NCI-H1694 (cell line): ENCODE measurements at places on chromosomes 2 and 18.
A peak's percentile ranks its signal among the peaks of the same experiment; 100 is the strongest.

GRCh38 chr2:197852108-197852507 lies 47.7 kb downstream of the PLCL1 start:
- no peak for DNase-seq

DNA sequence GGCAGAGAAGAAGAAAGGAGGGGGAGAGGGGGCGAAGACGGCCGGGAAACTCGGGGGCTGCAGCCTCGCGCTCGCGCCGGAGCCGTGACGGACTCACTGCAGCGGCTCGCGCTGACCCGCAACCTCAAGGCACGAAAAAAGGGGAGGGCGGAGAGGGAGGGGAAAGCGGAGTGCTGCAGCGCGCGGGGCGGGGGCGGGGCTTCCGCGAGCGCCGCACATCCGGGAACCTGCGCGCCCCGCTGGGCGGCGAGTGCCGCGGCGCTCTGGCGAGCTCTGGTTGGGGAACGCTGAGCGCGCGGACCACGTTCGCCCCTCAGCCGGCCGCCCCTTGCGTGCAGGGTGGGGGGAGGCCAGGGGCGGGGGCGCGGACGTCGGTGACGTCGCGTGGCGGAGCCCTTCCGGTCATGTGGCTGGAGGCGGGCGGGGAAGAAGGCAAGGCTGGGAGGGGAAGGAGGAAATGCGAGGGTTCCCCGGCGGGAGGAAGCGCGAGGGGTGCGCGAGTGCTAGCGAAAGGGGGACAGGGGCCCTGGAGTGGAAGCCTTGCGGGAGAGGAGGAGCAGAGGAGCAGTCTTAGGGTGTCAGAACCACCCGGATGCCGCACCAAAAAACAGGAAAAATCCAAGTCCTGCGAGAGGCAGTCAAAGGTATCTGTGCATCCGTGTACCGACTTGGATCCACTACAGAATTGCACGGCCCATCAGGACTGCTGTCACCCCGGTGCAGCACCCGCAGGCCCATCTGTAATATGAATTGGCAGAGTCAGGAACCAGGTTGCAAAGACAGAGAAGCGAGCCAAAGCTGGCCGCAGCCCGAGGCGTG lies at the start of gene PPP3R1:
Gene PPP3R1 (minus strand): TSS at position 133 of the 819 bp plus-strand sequence. CDS start 405 bp downstream, outside the sequence.
- DNase-seq: peak; percentile 75

- DNase-seq: no peak
Observed at GRCh38 chr2:10006236-10007161, 36.9 kb upstream of the KLF11 start.

- no peak for DNase-seq
Observed at GRCh38 chr2:9707611-9708160, 76.9 kb upstream of the YWHAQ start.

GRCh38 chr2:240213476-240214421 lies 73.3 kb upstream of the OTOS start:
- no peak for DNase-seq

GRCh38 chr2:82819951-82820350 lies 1639.1 kb downstream of the SUCLG1 start:
- DNase-seq: no peak

DNA sequence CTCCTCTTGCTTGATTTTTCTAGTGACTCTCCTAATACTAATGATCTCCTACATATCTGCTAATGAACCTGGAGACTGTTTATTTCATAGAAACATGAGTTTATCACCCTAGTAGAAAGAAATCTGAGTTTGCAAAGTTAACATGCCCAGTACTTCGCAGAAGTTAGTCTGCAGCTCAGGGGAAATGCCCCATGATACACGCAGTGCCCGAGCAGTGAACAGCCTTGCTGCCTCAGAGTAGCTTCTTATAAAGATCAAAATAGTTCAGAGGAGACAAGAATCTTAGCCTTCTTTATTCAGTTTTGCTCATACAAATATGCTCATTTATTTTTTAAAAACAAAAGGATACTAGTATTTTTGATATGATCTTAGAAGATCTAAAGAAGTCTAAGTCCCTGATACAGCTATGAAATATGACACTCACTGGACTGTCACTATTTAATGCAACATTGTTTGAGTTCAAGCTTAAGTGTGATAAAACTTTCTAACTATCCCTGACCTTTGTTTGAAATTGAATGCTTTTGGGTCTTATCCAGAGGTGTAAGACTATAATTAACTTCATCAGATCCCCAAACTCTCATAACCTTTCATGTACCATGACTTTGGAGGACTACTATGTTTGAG lies 20.5 kb downstream of the FRZB start:
- no peak for DNase-seq

DNA sequence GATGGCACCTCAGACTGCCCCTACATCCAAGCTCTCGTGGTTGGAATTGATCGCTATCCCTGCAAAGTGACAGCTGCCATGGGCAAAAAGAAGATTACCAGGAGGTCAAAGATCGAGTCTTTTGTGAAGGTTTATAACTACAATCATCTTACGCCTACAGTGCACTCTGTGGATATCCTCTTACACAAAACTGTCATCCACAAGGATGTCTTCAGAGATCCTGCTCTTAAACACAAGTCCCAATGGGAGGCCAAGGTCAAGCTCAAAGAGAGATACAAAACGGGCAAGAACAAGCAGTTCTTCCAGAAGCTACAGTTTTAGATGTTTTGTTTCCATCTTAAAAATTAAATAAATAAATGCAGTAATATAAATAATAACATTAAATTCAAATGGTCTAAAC lies 45.4 kb downstream of the INO80D start:
- no peak for DNase-seq

DNA sequence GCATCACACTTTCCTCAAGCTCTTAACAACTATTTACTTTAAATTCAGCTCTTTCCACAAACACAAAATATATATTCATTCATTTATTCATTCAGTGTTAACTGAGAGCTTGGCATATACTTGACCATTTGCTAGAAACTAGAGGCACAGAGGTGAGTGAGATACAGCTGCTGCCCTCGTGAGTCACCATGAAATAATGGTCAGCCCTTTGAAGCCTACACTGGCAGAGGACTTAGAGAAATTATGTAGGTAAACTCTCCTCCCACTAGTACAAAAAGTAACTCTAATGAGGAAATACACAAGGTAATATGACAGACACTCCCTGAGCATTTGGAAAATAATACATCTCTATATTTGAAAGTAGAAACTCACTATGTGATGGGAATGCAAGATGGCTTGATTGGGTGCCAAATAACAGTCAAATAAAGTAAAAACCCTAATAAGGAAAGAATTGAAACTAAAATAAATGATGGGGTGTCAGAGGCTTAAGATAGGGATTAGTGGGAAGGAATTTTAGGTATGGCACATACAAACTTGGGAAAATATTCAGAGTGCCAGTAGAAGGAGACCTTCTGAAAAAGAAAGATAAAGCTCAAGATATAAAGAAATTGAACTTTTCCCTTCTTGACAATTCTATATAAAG lies 61.1 kb downstream of the ANTXR1 start:
- no peak for DNase-seq

- no peak for DNase-seq
Observed at GRCh38 chr2:158266111-158266510, 164.4 kb downstream of the UPP2 start.

DNA sequence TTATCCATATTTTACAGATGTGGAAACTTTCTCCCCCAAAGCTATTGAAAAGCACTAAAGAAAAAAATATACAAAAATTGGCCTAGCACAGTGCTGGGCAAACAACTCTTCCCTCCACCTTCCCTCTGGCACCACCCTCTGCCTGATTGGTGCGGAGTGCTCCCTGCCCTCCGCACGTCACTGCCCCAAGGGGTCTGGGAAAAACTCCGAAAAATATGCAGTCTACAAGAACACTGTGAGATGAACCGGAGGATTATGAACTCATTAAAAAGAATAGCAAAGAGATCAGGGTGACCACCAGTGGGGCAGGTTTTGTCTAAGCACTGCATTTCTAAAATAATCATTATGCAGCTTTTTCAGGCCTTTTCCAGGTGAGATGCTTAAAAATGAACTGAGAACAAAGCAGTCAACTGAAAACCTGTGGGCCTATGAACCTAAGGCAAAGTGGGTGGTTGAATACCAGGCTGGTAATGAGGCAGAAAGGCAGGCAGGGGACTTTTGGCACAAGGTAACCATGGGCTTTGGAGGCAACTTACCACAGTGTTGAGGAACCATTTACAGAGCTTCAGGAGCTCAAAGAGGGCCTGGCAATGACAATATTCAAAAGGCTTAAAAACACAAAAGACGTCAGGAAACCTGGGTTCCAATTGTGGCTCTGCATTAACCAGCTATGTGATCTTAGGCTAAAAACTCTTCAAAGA lies 57.5 kb downstream of the AAK1 start:
- no peak for DNase-seq

DNA sequence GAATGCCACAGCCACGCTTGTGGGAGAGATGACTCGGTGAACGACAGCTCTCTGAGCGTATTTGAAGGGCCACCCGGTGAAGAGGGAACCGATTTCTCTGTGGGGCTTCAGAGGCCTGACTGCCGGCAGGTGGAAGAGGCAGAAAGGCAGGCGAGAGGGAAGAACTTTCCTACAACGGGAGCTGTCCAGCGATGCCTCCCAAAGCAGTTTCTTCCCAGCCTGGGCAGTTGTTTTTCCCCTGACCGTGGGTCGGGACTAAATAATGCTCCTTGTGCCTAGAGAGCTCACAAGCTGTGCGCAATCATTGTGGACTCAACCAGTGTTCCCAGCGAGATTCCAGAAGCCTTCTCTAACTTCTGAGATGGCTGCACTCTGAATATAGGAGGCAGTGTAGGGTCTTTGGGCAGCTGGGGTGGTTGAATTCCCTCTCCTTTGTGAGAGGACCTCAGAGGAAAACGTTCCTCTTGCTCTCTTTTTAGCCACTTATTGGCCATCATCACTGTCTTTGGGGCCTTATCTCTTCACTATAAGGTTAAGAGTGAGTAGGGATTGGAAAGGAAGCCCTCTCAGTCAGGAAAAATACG lies 710 bp downstream of the SEC11C start:
- DNase-seq: no peak

DNA sequence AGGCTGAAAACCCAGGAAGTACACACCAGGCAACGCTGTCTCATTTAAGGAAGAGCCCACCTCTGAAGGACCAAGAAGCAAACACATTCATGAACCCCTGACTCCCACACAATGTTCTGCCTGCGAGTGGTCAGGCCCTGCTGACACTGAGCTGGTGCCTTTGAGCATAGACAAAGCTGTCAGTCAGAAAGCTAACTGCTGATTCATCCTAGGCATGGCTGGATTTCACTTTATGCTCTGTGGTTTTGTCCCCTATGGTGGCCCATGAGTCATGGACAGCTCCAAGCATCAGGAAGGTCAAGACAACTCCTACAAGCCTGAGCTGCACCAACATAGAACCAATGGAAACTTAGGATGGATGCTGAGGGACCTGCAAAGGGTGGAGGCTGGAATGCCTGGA lies 78.9 kb downstream of the UXS1 start:
- no peak for DNase-seq

DNA sequence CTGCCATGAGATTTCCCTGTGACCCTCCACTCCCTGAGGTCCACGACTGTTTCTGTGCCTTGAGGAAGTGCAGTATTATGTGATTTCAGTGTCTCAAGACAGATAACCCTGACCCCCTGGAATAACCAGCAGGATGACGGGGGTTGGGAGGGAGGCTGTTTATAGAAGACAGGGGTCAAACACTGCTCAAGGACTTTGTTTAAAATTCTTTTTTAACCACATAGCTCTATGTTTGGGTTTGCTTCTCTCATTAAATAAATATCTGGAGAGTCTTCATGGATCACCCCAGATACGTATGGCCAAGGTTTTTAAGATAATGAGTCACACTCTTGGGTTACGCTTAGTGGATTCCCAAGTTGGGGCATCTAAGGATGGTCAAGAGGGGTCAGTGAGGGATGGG lies 523.8 kb upstream of the TNP1 start:
- no peak for DNase-seq

GRCh38 chr2:112727276-112728028 lies 6.6 kb downstream of the NT5DC4 start:
- no peak for DNase-seq

- DNase-seq: no peak
Observed at GRCh38 chr2:186442885-186443284, 43.2 kb upstream of the ZC3H15 start.

GRCh38 chr2:200026332-200027230 lies 71.2 kb downstream of the MAIP1 start:
- DNase-seq: no peak

DNA sequence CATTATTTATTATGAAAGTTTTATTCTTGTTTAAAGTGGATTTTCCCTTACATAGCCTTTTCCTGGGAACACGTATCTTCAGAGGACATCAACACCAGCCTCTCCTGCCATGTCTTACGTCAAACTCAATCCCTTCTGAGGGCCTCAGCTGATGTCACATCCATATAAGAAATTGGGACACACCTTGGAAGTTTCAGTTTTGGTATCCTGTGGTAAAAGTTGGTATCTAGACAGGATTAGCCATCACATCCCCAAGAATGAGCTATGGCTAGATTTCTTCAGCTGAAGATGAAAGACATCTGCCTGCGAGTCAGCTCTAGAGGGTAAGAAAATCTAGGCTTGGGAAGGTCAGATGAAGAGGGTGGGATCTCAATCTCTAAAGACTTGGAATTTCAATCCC lies 75.8 kb upstream of the ZNF516 start:
- no peak for DNase-seq

DNA sequence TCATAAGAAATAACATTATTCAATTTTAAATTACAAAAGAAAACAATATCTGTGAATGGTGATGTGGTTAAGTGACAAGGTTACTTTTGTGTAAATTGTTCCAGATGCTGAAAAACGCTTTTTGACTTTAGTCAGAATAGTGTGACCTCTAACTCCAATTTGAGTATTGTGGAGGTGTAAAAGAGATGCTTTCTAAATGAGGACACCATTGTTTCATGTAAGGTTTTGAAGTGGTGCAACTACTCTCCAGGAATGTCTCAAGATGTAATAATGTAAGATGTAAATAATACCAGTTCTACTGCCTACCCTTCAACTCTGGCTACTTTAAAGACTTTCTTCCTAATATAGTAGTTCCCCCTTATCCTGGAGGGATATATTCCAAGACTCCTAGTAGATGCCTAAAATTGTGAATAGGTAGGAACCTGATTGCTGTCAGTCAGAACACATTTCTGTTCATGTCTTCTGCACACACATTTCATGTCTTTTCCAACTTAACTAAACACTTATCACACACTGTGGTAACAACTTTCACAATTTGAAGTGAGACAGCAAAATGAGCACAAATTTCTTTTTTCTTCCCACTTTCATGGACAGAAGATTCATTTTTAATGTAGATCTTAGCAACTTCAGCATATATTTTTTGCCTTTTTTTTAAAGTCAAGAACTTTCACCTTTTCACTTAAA lies 39.1 kb upstream of the PPP1R1C start:
- no peak for DNase-seq

- no peak for DNase-seq
Observed at GRCh38 chr2:152542995-152543481, 174.2 kb downstream of the PRPF40A start.

DNA sequence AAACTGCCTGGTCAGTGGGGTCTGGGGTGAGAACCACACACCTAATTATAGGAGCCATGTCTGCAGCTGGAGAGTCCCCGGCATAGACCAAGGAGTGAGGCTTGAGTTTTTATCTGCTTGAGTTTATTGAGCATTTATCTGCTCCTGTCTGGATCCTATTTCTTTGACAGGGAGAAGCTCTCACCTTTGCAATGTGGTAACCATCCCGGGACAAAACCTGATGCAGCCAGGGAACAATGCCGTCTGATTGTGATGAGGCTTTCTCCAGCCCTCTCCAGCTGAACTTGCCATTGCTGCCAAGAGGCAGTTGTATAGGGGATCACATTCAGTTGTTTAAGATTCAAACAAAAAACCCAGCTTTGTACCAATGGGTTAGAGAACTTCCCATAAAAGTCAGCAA lies 324.4 kb downstream of the TSN start:
- DNase-seq: no peak

GRCh38 chr18:9534844-9535243 lies 59.5 kb downstream of the RALBP1 start:
- DNase-seq: no peak
